Stimulated activated naive CD8-positive, alpha-beta T cell treated with anti-CD3 and anti-CD28 coated beads, Interleukin-15, Interleukin-2, amounts not matched to agents 100 U/mL and 50 U/mL, for 24 hours (primary cell): ENCODE measurements at places on chromosomes 11 and 22.

GRCh38 chr22:46410291-46410808, 74.8 kb downstream of the TRMU start:
- no peak for DNase-seq

DNA sequence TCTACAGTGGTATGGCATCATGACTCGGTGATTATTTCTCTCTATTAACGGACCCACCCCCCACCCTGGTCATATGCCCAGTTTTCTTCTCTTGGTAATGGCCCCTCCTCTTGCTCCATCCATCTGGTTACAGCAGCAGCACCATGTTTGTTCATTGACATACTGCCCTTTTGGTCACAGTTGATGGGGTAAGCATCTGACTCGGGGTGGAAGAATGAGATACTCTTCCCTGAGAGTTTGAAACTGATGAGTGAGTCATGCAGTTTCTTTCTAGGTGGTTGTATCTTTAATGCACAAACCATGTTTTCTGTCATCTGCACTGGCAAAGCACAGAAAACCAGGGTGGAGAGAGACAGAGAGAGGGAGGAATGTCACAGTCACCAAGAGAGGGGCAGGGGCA, 126.0 kb downstream of the SYN3 start:
- no peak for DNase-seq

DNA sequence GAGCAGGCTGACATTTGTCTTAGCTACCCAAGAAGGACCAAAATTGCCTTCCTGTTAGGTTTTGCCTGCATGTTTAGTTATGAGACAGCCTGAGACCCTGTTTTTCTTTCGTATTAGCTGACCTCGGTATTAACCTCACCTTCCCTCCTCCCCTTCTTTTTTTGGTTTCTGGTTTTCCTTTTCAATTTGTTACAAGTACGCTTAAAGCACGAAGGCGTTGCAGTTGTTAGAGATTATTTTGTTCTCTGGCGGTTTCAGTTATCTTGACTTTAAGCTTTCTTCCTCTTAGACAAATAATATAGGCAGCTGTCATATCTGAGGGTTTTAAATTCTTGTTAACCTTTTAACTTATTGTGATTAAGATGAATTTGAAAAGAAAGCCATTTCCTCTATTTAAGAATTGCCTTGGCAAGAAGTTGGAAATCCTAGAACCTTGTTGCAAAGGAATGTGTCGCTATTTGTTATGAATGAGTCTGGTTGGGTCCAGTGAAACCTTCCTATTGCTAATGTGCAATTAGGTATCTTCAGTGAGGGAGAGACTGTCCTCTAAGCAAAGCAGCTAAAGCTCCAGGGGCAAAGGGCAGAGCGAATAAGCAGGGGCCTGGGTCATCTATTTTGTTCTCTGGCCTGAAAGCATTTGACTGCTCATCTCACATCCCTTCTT, 45.7 kb downstream of the PACS1 start:
- DNase-seq, result no peak

DNA sequence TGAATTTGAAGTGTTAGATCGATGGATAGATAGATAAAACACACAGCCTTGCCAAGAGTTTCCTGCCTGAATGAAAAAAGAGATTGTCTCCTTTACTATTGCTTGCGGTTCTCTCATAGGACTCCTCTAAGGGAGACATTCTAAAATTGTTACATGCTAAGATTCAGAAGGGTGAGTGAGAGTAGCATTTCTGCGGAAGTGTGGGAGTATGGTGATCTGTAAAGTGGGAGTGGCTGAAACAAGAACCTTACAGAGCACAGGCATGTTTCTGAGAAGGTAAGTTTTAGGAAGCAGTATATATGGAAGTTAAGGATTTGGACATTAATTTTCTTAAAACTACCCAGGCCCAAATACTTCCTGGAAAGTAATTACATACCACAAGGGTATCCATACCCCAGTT, 139.6 kb downstream of the TRIM44 start:
- DNase-seq, result no peak

DNA sequence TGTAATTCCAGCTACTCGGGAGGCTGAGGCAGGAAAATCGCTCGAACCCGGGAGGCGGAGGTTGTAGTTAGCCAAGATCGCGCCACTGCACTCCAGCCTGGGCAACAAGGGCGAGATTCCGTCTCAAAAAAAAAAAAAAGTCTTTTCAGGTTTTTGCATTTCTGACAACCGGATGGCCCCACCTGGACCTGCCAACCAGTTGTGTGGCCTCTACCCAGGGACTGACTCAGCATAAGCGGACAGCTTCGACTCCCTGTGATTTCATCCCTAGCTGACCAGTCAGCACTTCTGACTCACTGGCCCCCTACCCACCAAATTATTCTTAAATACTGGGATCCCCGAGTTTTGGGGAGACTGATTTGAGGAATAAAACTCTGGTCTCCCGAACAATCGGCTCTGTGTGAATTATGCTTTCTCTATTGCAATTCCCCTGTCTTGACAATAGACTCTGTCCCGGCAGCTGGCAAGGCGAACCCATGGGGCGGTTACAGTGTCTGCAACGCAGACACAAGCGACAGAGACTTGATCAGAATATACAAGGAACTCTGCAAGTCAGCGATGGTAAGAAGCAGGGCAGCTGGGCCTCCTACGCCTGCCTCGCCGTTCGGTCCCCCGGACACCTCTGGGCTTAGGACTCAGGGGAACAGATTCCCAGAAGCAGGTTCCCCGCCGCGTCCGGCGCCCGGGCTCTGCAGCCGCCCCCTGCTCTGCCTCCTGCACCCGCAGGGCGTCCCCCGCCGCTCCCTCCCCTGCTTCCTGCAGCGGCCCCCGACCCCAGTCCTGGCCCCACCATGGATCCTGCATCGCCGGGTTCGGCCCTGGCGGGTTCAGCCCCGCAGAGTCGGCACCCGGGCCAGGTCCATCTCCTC, 741 bp upstream of the TALDO1 start:
- no peak for DNase-seq

GRCh38 chr22:40620464-40621046, 16.0 kb downstream of the MRTFA start:
- no peak for DNase-seq

GRCh38 chr11:116856423-116856822, 19.0 kb upstream of the APOA1 start:
- DNase-seq, result no peak

- DNase-seq, result no peak
Measured at GRCh38 chr11:116439361-116439677, 333.5 kb downstream of the BUD13 start.

GRCh38 chr11:88515002-88515401, 177.5 kb upstream of the CTSC start:
- DNase-seq, result no peak

GRCh38 chr11:106457727-106458126, 380.3 kb downstream of the AASDHPPT start:
- no peak for DNase-seq
